ENCODE measurements at places on chromosomes 1 and 21. TPM values are rescaled to one million over a fixed set of nuclear protein-coding genes. Genes with fewer than 3 reads are reported as not detected.

DNA sequence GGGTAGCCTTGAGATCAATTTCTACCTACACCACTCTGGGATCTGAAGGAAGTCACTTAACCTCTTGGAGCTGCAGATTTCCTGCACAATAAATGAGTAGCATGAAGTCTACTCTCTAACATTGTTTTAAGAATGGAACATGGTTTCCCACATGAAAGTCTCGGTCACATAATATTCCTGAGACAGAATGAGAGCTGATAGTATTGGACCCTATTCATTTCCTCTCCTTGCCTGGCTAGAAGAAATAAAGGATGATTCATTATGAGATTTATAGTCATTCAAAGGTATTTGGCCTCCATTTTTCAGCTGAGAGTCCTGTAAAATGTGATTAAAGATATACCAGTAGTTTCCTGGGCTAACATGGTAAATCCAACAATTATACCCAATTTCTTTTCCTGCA lies 56.7 kb downstream of the ARHGAP29 start:
- no peak for DNase-seq
- no peak overlapping the region for H3K27ac ChIP-seq
- no peaks in the 10 kb centered on the region for H3K36me3 ChIP-seq

- no peak overlapping the region for H3K27ac ChIP-seq
- no peaks in the 10 kb centered on the region for H3K4me1 ChIP-seq
- H3K4me3 ChIP-seq, result no peak overlapping the region
- H3K27me3 ChIP-seq, result no peaks in the 10 kb centered on the region
- no peaks in the 10 kb centered on the region for H3K36me3 ChIP-seq
- DNase-seq, result no peak
Observed at GRCh38 chr1:236673289-236673919, 12.9 kb upstream of the ACTN2 start.

GRCh38 chr1:60956520-60956919 lies 125.8 kb upstream of the NFIA start:
- no peaks in the 10 kb centered on the region for H3K4me1 ChIP-seq
- H3K36me3 ChIP-seq, result no peaks in the 10 kb centered on the region
- H3K4me3 ChIP-seq, result no peak overlapping the region
- no peaks in the 10 kb centered on the region for H3K27me3 ChIP-seq
- DNase-seq, result no peak

DNA sequence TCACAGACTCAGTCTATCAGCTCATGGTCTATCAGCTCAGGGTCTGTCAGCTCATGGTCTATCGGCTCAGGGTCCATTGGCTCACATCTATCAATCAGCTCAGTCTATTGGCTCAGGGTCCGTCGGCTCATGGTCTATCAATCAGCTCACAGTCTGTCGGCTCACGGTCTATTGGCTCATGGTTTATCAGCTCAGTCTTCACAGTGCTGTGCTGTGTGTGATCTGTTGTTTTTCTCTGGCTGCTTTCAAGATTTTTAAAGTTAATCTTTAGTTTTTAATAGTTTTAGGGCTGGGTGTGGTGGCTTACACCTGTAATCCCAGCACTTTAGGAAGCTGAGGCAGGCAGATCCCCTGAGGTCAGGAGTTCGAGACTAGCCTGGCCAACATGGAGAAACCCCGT lies 14.4 kb downstream of the C1orf159 start:
- no peak overlapping the region for H3K4me3 ChIP-seq
- H3K27ac ChIP-seq, result no peak overlapping the region
- no peaks in the 10 kb centered on the region for H3K4me1 ChIP-seq
- no peak for DNase-seq
- H3K36me3 ChIP-seq, result peaks cover 5% of the 10 kb centered on the region

GRCh38 chr1:200262326-200262965 lies 147.4 kb downstream of the ZNF281 start:
- no peak overlapping the region for H3K27ac ChIP-seq
- H3K27me3 ChIP-seq, result no peaks in the 10 kb centered on the region
- no peaks in the 10 kb centered on the region for H3K4me1 ChIP-seq
- H3K4me3 ChIP-seq, result no peak overlapping the region
- H3K36me3 ChIP-seq, result no peaks in the 10 kb centered on the region

GRCh38 chr1:36786425-36786824 lies 247.9 kb downstream of the GRIK3 start:
- H3K27me3 ChIP-seq, result no peaks in the 10 kb centered on the region
- no peak overlapping the region for H3K4me3 ChIP-seq
- DNase-seq, result no peak

GRCh38 chr1:112911506-112912220 lies 44.3 kb downstream of the SLC16A1 start:
- DNase-seq, result no peak
- H3K27ac ChIP-seq, result no peak overlapping the region
- H3K27me3 ChIP-seq, result no peaks in the 10 kb centered on the region
- no peaks in the 10 kb centered on the region for H3K36me3 ChIP-seq
- H3K4me3 ChIP-seq, result no peak overlapping the region
- H3K4me1 ChIP-seq, result no peaks in the 10 kb centered on the region

GRCh38 chr21:38054334-38054733 lies 138.1 kb upstream of the KCNJ6 start:
- no peaks in the 10 kb centered on the region for H3K27me3 ChIP-seq
- no peak for DNase-seq
- no peaks in the 10 kb centered on the region for H3K36me3 ChIP-seq
- H3K4me1 ChIP-seq, result no peaks in the 10 kb centered on the region

The SLC1A7 gene
- total RNA-seq, result under 0.01 TPM
